ENCODE measurements at places on chromosomes 4 and X. TPM values are rescaled to one million over a fixed set of nuclear protein-coding genes. Genes with fewer than 3 reads are reported as not detected.

GRCh38 chrX:42531441-42531840 is 246.5 kb downstream of the PPP1R2C start:
- DNase-seq, result no peak

- DNase-seq, result no peak
Measured at GRCh38 chrX:19883878-19884277, 3.5 kb downstream of the SH3KBP1 start.

DNA sequence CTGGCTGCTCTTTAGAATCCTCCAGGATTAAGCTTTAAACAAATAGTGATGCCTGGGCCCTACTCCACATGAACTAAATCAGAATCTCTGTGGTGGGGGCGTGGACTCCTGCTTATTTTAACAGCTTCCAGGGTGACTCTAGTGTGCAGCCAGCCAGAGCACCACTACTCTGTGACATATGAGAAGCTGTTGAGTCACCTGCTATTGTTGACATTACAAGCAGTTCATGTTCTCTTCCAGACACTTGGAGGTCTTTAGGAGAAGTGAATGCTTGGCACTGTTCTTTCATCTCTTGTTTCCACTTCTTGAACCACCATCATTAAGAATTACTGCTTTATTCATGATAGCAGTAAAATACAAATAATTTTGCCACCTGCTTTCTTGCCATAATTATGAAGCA is 426 bp upstream of the C4orf51 start:
- DNase-seq, result peak; percentile 55

- no peak for DNase-seq
Measured at GRCh38 chr4:177051473-177052060, 258.1 kb upstream of the NEIL3 start.

GRCh38 chrX:150805736-150806135 is 92.7 kb downstream of the CD99L2 start:
- no peak for DNase-seq

GRCh38 chr4:78004270-78004669 is 52.9 kb upstream of the FRAS1 start:
- no peak for DNase-seq

- DNase-seq, result no peak
Measured at GRCh38 chr4:156939139-156939538, 32.5 kb downstream of the PDGFC start.

DNA sequence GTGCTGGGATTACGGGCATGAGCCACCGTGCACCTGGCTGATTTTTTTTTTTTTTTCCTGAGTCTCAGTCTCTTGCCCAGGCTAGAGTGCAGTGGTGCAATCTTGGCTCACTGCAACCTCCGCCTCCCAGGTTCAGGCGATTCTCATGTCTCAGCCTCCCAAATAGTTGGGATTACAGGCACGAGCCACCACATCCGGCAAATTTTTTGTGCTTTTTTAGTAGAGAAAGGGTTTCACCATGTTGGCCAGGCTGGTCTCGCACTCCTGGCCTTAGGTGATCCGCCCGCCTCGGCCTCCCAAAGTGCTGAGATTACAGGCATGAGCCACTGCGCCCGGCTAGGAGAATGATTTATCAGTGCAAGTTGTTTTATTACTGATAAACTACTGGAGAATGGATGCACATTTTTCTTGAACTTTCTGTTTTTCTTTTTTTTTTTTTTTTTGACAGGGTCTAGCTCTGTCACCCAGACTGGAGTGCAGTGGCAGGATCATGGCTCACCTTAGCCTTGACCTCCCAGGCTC is 39.7 kb upstream of the DHRSX start:
- no peak for DNase-seq

GRCh38 chr4:109599046-109599652 is 39.1 kb downstream of the MCUB start:
- DNase-seq, result no peak

Gene CFP
- 0.66 TPM for total RNA-seq

- peak; percentile 53 for DNase-seq
Measured at GRCh38 chr4:5165420-5166369, 114.4 kb downstream of the STK32B start.

Gene CTAG1B
- total RNA-seq, result not detected

- DNase-seq, result no peak
Measured at GRCh38 chrX:23334848-23335599, at the start of gene PTCHD1. TSS of gene PTCHD1 (plus strand) at chrX:23334849. CDS start at chrX:23334876, 27 bp downstream.

Gene OTUD6A
- not detected for total RNA-seq

Gene F11
- total RNA-seq, result not detected

DNA sequence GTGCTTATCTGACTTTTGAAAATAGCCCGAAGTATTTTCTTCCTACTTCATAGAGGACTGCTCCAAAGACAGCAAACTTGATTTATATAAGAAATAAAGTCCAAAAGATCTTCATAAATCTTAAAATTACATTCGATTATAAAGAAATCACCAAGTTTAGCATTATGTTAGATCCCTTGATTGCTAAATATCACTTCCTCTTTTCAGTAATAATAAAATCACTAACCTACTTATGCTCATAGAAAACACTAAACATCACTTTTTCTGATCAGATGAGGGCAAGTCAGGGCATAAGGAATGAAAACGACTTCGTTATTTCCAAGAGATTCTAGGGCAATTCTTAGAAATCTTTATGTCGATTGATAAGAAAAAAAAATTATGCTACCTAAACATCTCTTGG is 32.0 kb downstream of the DYNLT3 start:
- DNase-seq, result no peak

DNA sequence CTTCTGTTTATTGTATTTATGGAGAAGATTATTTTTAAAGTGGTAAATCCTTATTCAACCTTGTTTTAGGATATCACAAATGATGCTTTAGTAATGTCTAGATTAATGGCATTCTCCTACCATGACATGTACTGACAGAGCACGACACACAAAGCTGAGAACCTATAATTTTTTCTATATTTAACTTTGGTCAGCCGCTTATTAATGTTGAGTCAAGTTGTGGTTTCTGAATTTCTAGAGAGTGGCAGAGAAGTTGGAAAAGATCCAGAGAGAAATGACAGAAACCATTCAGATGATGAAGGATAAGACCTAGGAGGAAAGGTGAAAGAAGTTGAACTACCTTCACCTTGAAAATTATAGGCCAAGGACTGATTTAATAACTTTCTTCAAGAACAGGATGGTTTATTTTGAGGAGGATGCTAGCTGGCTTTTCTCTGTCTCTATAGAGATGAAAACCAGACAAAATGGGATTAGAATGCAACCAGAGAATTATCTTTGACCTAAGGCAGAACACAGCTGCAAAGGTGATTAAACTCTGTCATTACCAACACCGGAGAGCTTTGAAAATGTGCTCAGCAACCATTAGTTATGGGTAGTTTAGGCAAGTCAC is 62.6 kb upstream of the TSPAN5 start:
- DNase-seq, result no peak
